ENCODE measurements at places on chromosomes 6 and 20.

DNA sequence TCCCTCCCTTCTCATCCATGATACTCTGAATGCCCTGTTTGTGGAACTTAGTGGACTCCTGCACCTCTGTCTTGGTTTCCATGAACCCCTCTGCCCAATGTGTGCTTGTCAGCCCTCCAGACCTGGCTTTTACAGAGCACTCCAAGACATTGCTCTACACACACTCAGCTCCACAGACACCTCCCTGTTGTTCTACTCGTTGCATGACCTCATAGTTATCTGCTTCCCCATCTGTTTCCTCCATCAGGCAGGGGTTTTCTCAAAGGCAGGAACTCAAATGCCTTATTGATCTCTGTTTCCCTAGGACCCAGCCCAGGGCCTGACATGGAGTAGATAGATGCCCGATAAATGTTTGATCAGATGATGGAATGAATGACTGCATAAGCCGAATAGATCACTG is 13.3 kb downstream of the PLCG1 start:
- DNase-seq, result no peak

DNA sequence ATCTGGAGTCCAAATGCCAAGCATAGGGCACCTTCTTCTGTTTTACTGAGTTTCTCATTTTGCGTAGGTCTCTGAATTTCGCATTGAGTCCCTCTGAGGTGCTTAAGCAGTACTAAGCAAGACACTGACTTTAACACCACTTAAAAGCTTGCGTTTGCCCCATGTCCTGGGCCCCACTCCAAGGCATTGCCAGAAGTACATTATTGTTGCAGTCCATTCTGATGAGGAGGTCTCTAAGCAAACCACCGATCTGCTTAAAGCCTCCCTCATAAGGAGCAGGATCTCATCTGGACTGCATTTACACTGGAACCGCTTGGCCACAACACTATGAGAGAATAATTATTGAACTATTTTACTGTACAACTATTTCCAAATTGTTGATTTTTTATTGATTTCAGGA is 16.3 kb downstream of the BMP2 start:
- DNase-seq, result no peak

- DNase-seq, result no peak
These were observed 35.3 kb downstream of the CD2AP start for GRCh38 chr6:47512872-47513271.

DNA sequence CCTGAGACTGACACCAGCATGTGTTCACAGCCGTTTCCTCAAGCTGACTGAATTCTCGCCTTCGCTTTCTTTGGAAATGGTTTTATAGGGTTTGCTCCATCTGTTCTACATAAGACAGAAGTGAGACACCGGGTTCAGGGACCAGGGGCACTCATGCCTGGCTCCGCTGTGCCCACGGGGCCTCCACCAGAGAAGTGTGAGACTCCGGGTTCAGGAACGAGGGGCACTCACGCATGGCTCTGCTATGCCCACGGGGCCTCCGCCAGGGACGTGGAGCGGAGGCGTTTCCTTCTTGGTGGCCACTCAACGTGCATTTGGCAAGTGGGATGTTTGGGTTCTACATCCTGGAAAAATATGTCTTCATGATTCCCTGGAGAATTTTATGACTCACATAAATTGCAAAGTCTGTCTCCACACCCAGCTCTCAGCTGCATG is 106.6 kb downstream of the RNASET2 start:
- DNase-seq, result no peak

DNA sequence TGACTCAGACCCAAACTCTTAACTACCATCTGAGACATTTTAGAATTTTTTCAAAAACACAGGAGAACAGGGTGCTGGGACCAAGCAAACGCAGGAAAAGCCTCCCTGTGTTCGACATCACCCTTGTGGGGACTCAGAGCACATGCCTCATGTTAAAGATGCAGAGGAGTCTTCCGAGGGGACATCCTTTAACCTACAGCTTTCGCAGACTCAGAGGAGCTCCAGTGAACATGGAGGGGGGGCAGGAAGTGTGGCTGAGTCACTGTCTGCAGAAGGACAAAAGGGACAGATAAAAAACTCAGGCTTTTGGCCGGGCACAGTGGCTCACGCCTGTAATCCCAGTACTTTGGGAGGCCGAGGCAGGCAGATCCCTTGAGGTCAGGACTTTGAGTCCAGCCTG is 15.1 kb downstream of the BMP7 start:
- DNase-seq, result no peak

GRCh38 chr20:19598117-19598850 is 159.8 kb upstream of the RIN2 start:
- no peak for DNase-seq

Measured in femur (tissue), 1 donor.